RCC 7860 (cell line): ENCODE measurements at places on chromosomes 2 and 18.

DNA sequence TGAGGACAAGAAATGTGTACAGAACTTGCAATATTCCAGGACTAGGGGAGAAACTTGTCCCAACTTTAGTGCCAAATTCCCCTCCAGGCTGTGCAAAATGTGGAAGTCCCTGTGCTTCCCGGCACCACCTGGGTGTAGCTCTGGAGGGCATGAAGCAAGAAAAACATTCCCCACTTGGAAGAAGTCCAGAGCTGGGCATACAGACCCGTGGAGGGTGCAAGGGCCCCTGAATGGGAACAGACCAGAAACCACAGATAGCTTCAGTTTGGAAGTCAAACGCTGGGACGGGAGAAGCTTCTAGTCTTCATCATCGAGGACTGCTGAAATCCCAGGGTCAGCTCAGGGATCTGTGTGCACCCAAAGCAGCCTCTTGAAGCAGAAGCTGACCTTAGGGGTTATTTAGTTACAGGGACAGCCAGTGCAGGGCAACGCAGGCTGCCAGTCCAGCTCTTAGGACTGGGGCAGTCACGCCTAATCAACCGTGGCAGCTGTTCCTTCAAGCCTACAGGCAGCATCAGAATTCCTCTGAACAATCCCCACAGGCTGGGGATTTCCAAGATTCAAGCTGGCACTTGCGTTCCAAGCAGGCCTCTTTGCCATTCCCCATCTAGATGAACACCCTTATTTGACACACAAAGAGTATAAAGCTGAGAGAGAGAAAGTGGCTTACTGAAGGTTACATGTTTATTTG is 269.4 kb downstream of the LOXHD1 start:
- peak; percentile 66 for DNase-seq

GRCh38 chr18:46868169-46868921 is 49.0 kb downstream of the PIAS2 start:
- no peak for DNase-seq

- no peak for DNase-seq
These were observed 13.2 kb downstream of the ADRA2B start for GRCh38 chr2:96103187-96103601.

DNA sequence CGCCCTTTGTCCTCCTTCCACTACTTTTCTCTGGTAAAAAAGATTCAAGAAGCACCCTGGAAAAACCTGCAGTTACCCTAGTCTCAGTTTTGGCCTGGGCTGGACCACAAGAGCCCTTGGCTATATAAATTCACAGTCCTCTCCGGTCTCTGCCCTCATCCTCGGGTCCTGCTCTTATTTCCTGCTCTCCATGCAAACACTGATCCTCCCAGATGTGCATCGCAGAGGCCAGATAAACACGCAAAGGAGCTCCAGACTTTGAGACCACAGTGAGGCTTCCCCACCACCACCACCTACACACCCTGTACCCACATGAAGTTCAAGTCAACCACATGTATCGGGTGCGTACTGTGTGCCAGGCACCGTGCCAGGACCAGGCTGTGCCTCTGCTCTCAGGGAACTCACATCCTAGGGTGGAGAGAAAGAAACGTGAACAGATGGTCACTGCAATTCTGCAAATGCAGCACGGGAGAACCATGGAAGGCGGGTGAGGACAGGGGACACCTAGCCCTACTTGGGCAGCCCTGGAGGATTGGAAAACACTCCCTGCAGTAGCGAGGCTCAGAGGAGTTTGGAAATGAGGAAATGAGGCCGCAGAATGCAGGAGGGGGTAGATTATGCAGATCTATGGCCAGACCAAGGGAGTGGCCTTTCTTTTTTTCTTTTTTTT is 7.4 kb downstream of the CTDSP1 start:
- no peak for DNase-seq

GRCh38 chr18:24000613-24001490 is 13.7 kb upstream of the TTC39C start:
- DNase-seq: no peak

DNA sequence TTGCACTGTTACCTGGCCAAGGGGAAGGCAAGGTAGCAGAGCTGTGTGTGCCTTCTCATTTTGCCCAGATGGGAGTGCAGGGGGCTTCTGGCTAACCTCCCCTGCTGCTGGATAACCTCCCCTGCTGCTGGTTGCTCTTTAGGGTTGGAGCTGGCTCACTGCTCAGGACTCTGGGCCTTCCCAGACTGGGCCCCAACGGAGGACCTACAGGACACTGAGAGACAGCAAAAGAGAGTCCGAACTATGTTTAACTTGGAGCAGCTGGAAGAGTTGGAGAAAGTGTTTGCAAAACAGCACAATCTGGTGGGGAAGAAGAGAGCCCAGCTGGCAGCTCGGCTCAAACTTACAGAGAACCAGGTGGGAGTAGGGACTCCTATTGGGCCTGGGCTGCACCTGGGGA is 5.8 kb upstream of the SMYD5 start:
- no peak for DNase-seq

GRCh38 chr2:85797921-85798320 is 44.1 kb downstream of the ATOH8 start:
- DNase-seq: peak; percentile 26

DNA sequence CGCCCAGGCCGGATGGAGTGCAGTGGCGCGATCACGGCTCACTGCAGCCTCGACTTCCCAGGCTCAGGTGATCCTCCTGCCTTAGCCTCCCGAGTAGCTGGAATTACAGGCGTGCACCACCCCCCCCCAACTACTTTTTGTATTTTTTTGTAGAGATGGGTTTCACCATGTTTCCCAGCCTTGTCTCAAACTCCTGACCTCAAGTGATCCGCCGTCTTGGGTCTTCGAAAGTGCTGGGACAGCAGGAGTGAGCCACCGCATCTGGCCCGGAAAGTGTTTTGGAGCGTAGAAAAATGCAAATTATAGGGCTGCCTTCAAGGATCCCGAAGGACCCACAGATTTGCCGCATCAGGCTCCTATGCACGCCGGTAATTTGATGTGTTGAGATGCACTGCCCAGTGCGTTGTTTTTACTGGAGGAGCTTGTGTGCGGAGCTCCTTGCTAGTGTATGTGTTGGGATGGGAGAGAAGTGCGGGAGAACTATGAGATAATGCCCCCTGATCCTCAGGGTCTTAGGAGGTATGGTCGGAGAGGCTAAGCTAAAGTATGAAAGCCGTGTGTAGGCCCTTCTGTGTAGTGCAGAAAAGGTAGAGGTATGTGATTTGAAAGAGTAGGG is 1.2 kb upstream of the CLASP1 start:
- no peak for DNase-seq

DNA sequence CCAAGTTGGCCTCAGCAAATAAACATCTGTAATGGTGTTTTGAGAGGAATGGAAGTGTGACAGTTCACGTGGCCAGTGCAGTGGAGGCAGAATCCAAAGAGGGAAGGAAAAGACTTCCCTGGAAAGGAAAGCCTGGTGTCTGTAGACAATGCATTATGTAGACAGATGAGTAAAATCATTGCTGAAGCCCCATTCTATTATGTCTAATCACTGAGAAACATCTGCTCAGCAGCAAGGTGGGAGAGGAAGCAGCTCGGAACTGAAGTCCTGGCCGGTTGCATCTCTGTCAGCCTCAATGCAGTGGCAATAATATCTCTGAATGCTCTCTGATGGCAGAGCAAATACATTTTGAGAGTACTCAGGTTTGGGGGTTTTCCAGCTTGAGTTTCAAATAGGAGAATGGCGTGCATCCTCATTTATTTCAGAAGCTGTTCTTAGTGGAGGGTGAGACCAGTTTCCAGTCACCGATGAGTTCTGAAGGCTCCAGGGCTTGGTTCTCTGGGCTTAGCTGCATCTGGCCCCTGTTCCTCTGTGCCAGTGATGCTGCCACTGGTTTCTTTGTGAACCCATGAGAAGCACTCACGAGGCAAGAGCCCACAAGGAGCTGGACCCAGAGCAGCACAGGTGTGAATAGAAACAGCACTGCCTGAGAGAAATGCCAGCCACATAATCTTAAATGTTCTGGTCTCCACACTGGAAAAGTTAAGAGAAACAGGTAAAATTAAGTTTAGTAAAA is 63.3 kb downstream of the RPIA start:
- no peak for DNase-seq

GRCh38 chr2:237310515-237311114 is 103.3 kb downstream of the COL6A3 start:
- no peak for DNase-seq

- DNase-seq: no peak
These were observed 14.4 kb downstream of the STK11IP start for GRCh38 chr2:219611866-219612576.

- peak; percentile 89 for DNase-seq
These were observed 29.7 kb downstream of the NOL10 start for GRCh38 chr2:10659898-10660568.
